ENCODE measurements at places on chromosomes 1 and 21.

- DNase-seq = no peak
Measured at GRCh38 chr21:38474124-38474523, 24.2 kb downstream of the ERG start.

DNA sequence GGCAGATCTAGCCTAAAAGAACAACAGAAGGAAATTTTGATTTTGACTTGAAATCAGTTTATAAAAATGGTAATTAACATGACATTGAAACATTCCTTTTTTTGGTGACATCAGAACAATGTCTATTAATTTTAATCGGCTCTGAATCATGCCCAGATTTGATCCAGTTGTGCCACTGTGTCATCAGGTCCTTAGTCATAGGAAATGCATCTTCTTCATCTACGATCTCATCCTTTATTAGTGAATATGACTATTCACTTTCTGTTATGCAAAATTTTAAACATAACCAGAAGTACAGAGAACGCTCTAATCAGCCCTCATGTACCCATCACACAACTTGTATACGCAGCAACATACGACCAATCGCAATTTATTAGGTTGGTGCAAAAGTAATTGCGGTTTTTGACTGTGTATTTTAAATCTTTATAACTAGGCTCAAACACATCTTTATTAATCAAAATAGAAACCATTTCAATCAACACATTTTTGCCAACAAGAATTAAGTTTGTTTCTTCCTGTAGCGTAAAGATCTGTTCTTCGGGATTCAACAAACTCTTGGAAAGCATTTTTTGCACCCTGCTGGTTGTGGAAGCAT is 40.3 kb upstream of the TLR5 start:
- DNase-seq = no peak

DNA sequence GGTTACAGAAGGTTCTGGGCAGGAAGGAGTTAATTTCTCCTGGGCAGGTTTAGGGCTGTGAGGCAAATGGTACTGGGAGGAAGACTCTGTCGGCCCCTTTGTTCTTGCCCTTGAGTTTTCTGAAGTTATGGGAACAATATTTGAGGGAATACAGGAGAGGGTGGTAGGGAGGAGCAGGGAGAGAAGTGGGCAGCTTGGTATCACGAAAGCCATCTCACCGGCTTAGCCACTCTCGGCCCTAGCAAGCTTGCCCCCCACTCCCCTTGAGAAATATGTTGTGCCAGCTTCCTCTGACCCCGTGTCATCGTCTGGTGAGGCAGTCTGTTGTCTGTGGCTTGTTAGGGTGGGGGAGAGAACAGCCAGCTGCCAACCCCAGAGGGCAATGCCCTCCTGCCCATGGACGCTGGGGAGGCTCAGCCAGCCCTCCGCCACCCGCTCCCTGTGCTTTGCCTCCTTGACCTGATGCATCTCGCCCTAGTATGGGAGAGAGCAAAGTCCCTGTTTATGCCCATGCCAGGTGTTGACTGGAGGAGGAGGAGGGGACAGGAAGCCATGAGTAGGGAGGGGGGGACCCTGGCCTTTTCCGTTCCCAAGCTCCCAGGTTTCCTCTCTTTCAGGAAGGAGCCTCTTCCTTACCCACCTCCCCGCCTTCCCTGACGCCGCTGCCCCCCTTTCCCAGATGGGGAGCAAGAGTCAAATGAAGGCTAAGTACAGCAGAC is 1.2 kb downstream of the EFNA1 start:
- DNase-seq = no peak

GRCh38 chr1:201894343-201895119 is 5.8 kb downstream of the SHISA4 start:
- no peak for DNase-seq

- no peak for DNase-seq
Measured at GRCh38 chr1:47187926-47188250, 1.9 kb downstream of the PDZK1IP1 start.

- no peak for DNase-seq
Measured at GRCh38 chr1:160032165-160032820, 503 bp upstream of the PIGM start.

DNA sequence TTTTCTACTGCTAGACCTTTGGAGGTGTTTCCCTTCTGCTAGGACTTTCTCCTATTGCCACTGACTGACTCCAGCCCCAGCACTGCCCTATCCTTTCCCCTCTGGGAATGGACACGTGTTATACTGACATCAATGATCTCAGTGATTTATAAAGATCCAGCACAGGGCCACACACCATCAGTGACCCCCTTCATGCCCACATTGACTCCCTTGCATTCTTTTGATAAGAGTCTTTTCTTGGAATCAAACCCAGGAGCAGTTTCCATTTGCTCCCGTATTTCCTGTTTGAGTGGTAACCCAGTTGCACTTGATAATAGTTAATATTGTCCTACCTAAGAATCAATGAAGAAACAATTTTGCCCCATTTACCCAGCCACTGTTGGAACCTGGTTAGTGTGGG is 501.0 kb upstream of the USP24 start:
- DNase-seq = no peak

DNA sequence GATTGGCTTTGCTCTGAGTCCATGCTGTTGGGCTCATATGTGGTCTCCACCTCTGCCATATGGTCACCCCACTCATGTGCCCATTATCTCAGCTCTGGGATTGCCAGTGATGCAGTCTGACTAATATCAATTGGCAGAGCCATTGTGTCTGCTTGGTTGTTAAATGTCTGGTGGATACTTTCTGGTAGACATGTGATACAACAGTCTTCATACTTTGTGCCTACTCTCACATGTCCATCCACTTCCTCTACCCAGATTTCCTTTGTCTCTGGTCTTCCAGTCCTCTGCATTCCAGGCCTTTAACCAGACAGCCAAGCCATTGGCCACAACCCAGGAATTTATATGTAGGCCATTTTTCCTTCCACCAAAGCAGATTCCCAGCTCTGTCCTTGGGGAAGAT is 30.8 kb upstream of the DIPK1A start:
- no peak for DNase-seq

- peak; percentile 48 for DNase-seq
Measured at GRCh38 chr1:171948511-171948910, 107.2 kb downstream of the DNM3 start.

DNA sequence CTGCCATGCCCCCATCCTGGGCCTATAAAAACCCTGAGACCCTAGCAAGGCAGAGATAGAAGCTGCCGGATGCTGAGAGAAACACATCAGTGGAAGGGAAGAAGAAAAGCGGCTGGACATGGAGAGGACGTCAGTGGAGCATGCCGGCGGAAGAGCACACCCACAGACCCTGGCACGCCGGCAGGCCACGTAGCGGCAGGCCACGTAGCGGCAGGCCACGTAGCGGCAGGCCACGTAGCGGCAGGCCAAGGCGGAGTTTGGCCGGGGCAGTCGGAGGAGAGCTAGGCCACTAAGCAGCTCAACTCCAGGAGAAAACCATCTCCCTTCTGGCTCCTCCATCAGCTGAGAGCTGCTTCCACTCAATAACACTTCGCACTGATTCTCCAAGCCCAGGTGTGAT is 35.1 kb downstream of the LRRC3 start:
- no peak for DNase-seq

DNA sequence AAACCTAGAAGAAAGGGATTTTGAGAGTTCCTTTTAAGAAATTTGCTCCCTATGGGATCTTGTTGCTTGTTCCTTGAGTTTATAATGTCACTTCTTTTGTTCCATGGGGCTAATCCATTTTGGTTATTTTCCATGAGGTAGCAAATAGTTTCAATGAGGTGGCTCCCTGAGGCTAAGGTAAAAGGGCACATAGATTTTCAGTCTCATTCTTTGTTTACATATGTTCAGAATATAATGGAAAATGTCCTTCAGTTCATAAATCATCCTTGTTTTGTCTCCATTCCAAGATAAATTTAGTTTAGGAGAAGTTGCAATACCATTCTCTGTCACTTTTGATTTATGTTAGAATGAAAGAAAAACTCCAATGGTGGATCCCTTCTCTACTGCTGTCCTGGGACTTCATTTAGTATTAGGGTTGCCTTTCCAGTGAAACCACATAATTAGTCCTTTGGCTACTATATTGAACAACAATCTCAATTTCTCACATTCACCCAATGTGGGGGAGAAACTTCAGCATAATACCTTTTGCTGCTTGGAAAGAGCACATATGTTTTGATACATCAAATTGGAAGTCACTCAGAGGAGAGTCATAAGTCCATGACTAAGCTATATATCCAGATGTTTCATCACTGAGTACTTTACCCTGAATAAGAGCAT is 80.9 kb upstream of the ADAMTS5 start:
- peak; percentile 83 for DNase-seq

DNA sequence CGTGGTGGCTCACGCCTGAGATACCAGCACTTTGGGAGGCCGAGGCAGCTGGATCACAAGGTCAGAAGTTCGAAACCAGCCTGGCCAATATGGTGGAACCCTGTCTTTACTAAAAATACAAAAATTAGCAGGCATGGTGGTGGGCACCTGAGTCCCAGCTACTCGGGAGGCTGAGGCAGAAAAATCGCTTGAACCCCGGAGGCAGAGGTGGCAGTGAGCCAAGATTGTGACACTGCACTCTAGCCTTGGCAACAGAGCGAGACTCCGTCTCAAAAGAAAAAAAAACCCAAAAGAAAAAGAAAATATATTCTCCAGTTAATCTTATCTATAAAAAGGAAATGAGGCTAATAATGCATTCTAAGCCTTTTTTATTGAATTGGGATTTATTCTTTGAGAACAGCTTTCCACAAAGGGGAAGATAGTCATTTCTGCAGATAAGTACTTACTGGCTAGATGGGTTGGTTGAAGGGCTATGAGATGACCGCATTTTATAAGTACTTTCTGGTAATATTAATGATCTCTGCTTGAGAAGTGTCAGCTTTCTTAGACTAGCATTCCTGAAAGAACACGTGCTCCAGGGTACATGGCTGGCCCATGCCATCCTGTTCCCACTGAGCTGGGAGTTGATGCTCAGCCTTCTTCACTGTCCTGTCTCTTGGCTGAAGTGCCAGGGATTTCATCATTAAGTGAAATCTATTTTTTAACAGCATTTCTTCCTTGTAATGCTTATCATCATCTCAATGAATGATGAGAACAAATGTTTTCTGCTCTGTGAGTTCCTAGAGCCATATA is 57.9 kb downstream of the SASS6 start:
- DNase-seq = no peak

DNA sequence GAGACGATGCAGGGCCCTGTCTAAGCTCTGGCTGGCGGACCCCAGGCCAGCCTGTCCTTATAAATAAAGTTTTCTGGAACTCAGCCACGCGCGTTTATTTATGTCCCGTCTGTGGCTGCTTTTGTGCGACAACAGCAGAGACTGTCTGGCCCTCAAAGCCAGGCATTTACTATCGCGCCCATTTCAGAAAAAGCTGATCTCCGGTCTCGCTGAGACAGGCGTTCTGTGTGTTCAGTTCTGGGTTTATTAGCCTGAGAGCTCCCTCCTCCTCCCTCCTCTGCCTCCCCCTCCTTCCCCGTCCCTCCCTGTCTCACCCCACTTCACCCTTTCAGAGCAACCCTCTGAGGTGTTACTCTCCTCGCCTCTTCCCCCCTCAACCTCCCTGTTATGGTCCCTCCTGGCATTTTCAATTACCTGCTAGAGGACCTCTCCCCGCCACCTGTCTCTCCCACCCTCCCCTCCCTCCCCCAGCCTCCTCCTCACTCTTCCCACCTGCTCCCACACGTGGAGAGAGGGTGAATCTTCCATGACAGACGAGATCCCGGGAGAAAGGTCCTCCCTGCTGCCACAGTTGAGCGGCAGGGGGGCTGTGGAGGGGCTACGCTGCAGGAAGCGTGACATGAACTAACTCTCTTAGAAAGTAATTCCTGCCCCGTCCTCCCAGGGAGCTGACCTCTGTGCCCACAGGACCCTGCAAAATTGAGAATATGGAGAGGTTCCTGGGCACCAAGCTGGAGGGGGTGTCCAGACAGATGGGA is 59.9 kb downstream of the SPSB1 start:
- no peak for DNase-seq

DNA sequence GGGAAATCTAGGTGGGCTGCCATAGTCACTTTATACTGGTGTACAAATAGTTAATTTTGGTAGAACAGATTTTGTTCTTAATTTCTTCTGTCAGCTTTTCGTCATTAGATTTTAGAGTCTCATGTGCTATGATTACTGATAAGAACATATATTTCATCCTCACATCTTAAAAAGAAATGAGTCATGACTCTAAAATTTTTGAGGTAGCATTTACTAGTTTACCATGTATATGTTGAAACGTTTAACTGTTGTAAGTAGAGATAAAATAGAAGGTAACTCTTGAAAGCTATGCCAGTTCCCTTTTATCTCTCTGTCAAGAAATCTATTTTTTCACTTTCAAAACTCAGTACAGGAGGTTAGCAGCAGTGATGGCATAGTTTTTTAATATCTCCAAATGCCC is 53.4 kb downstream of the KLHL20 start:
- DNase-seq = no peak

GRCh38 chr1:108851567-108851966 is 5.3 kb downstream of the AKNAD1 start:
- no peak for DNase-seq

- DNase-seq = no peak
Measured at GRCh38 chr1:189103956-189104355, 1373.7 kb downstream of the BRINP3 start.

- no peak for DNase-seq
Measured at GRCh38 chr1:46407636-46408035, 13.5 kb downstream of the FAAH start.

DNA sequence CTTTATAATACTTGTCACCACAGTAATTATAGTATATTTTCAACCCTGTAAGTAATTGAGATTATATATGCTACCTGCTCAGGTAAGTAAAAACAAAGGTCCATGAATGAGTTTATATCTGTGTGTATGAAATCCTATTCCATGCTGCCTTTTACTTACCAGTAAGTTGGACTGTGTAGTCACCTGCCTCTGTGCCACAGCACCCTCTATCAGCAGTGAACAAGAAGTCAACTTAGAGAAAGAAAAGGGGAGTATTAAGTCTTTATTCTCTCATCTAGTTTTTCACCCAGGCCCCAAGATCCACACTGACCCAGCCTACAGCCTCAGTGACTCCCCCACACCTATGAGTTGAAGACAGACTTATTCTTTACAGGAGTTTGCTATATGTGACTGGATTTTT is 36.9 kb upstream of the IFI16 start:
- no peak for DNase-seq
